Sigmoid colon (tissue), 7 donors: ENCODE measurements at places on chromosomes 16 and 17. TPM values are rescaled to one million over a fixed set of nuclear protein-coding genes. Genes with fewer than 3 reads are reported as not detected.

DNA sequence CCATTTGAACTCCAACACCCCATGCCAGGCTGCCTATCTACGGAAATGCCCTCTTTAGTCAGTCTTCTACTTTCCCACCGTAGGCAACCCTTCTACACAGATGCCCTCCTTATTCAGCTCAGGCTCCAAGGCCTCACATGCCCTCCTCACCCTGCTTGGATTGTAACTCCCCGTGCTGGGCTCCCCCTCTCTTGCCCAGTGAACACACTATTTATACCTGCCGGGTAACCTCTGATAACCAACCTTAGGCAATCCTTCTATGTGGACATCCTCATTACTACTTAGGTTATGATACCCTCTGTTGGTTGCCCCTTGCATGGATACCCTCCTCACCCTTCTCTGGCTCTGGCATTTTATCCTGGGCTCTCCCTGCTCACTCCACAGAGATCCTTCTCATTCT is 50.3 kb downstream of the NFAT5 start:
- no peak for DNase-seq
- peaks cover 48% of the 10 kb centered on the region for H3K4me1 ChIP-seq
- no peak overlapping the region for H3K4me3 ChIP-seq
- no peak overlapping the region for H3K27ac ChIP-seq
- no peaks in the 10 kb centered on the region for H3K36me3 ChIP-seq
- no peaks in the 10 kb centered on the region for H3K27me3 ChIP-seq

DNA sequence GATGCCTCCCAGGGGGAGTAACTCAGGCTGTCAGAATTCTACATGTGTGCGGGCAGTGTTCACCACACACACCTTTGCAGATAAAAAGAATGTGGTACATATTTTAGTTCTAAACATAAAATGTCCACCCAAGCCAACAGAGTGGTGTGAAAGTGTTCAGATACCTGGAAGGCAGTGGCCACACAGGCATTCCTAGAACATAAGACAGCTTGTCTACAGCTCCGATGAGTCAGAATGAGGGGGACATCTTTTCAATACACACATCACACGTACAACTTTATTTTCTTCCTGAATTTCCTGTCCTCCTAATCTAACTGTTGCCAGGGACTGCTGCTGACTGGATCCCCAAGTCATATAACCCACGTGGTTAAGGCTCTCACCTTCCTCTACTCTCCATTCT is 142.3 kb downstream of the ZFHX3 start:
- no peak for DNase-seq
- no peaks in the 10 kb centered on the region for H3K36me3 ChIP-seq
- H3K27ac ChIP-seq = no peak overlapping the region
- no peaks in the 10 kb centered on the region for H3K4me1 ChIP-seq

DNA sequence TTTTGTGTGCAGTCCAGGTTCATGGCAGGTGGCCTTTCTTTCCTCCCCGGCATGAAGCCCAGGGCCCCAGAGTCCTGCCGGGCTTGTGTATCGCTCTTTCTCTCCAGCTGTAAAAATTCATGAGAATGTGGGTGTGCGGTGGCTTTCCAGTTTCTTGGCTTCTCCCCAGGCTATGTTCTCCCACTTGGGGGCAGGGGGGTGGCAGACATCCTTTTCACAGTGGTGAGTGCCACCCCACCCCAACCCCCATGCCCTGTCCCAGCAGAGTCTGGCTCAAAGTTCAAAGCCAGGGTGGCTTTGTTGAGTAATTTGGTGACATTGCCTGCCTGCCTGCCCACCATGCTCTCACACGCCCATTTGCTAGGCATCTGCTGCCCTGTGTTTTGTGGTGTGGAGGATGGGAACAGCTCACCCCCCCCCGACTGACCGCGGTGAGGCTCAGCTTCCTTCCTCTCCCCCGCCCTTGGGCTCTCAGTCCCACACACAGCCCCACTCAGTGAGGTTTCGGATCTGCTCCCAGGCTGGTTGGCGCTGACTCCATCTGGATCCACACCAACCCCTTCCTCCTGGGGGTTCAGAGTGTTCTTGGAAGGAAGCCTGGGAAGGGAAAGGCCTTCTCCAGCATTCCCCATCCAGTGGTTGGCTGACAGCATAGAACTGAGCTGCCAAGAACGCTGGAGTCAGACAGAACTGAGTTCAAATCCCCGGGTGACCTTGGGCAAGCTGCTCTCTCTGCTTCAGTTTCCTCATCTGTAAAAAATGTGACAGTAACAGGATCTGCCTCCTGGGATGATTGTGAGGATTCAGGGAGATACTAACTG is 36.0 kb downstream of the CHD9 start:
- DNase-seq = peak; percentile 99
- no peak overlapping the region for H3K4me3 ChIP-seq
- peak overlapping the region; percentile 86 for H3K27ac ChIP-seq
- peaks cover 75% of the 10 kb centered on the region for H3K4me1 ChIP-seq
- H3K36me3 ChIP-seq = no peaks in the 10 kb centered on the region

- H3K4me3 ChIP-seq = no peak overlapping the region
- DNase-seq = no peak
- no peak overlapping the region for H3K27ac ChIP-seq
- no peaks in the 10 kb centered on the region for H3K36me3 ChIP-seq
- no peaks in the 10 kb centered on the region for H3K4me1 ChIP-seq
Measured at GRCh38 chr16:19162085-19162484, 6.0 kb upstream of the SYT17 start.

- no peak for DNase-seq
- H3K36me3 ChIP-seq = no peaks in the 10 kb centered on the region
- no peak overlapping the region for H3K4me3 ChIP-seq
Measured at GRCh38 chr17:6408276-6408675, 26.6 kb downstream of the AIPL1 start.

GRCh38 chr17:51200846-51201245 is 34.6 kb downstream of the NME2 start:
- H3K4me3 ChIP-seq = no peak overlapping the region
- H3K4me1 ChIP-seq = no peaks in the 10 kb centered on the region
- DNase-seq = no peak
- H3K36me3 ChIP-seq = peaks cover 38% of the 10 kb centered on the region

DNA sequence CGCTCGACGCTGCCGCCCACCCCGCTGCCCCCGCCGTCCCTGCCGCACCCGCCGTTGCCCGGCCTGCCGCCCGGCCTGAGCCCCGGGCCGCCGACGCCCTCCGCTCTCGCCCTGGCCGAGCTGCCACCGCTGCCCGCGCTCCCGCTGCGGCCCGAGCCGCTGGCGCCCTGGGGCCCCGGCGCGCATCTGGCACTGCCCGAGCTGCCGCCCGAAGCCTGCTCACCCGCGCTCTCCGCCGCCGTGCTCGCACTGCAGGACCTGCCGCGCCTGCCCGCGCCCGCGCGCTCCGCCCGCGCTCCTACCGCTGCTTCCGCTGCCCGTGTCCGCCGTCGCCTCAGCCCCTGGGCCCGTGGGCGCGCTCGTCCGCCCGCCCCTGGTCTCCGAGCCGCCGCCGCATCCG is 8.4 kb upstream of the CLDN9 start:
- no peak overlapping the region for H3K27ac ChIP-seq
- H3K27me3 ChIP-seq = peaks cover 10% of the 10 kb centered on the region
- H3K4me1 ChIP-seq = no peaks in the 10 kb centered on the region
- no peak for DNase-seq

DNA sequence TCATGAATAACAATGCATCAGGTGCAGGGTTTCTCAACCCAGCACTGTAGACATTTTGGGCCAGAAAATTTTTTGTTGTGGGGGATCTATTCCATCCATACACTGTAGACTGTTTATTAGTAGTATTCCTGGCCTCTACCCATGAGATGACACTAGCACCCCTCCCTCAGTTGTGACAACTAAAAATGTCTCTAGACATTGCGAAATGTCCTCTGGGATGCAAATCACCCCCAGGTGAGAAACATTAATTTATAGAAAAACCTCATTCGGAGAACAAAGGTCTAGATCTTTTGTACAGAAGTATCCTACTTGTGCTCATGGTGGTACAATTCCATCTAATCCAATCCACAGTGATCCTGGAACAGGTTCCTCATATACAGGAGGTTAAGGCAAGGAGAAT is 4.3 kb downstream of the ADAT1 start:
- no peaks in the 10 kb centered on the region for H3K27me3 ChIP-seq
- no peak overlapping the region for H3K27ac ChIP-seq
- H3K4me3 ChIP-seq = no peak overlapping the region
- H3K36me3 ChIP-seq = peaks cover 25% of the 10 kb centered on the region

DNA sequence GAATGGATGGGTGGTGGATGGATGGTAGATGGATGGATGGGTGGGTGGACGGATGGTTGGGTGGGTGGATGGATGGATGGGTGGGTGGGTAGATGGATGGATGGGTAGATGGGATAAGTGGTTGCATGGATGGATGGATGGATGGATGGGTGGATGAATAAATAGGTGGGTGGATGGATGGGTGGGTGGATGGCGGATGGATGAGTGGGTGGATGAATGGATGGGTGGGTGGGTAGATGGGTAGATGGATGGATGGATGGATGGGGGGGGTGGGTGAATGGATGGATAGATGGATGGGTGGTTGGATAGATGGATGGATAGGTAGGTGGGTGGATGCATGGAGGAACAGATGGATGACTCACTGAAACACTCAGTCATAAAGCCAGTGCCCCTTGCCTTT is 51.0 kb upstream of the FASN start:
- H3K36me3 ChIP-seq = no peaks in the 10 kb centered on the region
- H3K4me3 ChIP-seq = no peak overlapping the region
- no peaks in the 10 kb centered on the region for H3K27me3 ChIP-seq

DNA sequence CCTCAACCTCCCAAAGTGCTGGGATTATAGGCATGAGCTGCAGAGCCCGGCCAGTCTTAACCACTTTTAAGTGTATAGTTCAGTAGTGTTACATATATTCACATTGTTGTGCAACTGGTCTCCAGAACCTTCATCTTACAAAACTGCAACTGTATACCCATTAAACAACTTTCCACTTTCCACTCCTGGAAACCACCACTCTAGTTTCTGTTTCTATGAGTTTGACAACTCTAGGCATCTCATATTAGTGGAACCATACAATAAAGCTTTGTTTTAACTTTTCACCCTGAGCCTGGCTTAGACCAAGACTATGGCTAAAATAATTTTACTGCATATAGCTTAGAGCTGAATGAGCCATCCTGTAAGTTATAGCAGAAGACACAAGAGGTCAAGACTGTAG is 108.0 kb upstream of the GOT2 start:
- no peak overlapping the region for H3K27ac ChIP-seq
- H3K4me1 ChIP-seq = no peaks in the 10 kb centered on the region
- DNase-seq = no peak
- H3K36me3 ChIP-seq = no peaks in the 10 kb centered on the region
- no peak overlapping the region for H3K4me3 ChIP-seq

GRCh38 chr17:76492123-76492988 is 8.9 kb downstream of the RHBDF2 start:
- DNase-seq = no peak
- no peak overlapping the region for H3K4me3 ChIP-seq
- no peaks in the 10 kb centered on the region for H3K27me3 ChIP-seq
- peak overlapping the region; percentile 67 for H3K27ac ChIP-seq
- H3K36me3 ChIP-seq = no peaks in the 10 kb centered on the region
- peaks cover 2% of the 10 kb centered on the region for H3K4me1 ChIP-seq

DNA sequence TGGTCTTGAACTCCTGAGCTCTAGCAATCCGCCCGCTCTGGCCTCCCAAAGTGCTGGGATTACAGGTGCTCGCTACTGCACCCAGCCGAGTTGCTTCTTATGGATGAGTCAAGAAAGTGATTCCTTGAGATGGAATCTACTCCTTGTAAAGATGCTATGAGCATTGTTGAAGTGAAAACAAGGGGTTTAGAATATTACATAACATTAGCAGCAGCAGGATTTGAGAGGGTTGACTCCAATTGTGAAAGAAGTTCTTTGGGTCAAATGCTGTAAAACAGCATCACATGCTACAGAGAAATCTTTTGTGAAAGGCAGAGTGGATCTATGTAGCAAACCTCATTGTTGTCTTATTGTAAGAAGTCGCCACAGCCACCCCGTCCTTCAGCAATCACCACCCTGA is 72.7 kb downstream of the NT5M start:
- no peaks in the 10 kb centered on the region for H3K4me1 ChIP-seq
- DNase-seq = no peak
- H3K27me3 ChIP-seq = no peaks in the 10 kb centered on the region
- no peak overlapping the region for H3K27ac ChIP-seq
- no peak overlapping the region for H3K4me3 ChIP-seq

- DNase-seq = no peak
- H3K4me3 ChIP-seq = no peak overlapping the region
- no peaks in the 10 kb centered on the region for H3K36me3 ChIP-seq
- no peaks in the 10 kb centered on the region for H3K4me1 ChIP-seq
- no peak overlapping the region for H3K27ac ChIP-seq
Measured at GRCh38 chr17:73791631-73792030, 147.4 kb upstream of the SDK2 start.

DNA sequence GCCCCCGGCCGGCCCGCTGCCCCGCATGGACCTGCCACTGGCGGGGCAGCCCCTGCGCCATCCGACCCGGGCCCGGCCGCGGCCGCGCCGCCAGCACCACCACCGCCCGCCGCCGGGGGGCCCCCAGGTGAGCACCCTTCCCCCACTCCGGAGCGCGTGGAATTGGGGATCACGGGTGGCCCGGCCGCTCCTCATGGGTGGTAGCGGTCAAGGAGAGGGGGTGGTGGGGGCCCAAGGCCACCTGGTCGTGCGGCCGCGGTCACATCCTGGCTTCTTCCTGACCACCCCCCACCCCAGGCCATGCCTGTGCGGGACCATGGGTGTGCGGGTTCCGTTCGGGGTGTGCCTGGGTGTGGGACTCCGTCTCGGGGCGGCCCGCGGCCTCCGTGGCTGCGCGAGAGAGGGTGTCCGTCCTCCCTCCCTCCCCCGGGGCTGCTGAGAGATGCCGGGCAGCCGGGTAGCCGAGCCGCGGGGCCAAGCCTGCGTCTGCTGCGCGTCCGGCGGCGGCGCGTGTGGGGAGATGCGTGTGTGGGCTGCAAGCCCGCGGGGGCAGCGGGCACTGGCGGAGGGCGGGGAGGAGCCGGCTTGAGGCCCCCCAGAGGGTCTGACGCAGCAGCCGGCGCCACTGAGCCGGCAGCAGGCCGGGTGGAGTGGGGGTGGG is 6.8 kb downstream of the ACD start:
- H3K27me3 ChIP-seq = peaks cover 35% of the 10 kb centered on the region
- H3K36me3 ChIP-seq = no peaks in the 10 kb centered on the region
- peak overlapping the region; percentile 17 for H3K4me3 ChIP-seq

GRCh38 chr17:61463316-61464129 is 11.3 kb downstream of the TBX4 start:
- no peak overlapping the region for H3K4me3 ChIP-seq
- peaks cover 56% of the 10 kb centered on the region for H3K27me3 ChIP-seq
- peaks cover 12% of the 10 kb centered on the region for H3K4me1 ChIP-seq
- H3K27ac ChIP-seq = no peak overlapping the region

DNA sequence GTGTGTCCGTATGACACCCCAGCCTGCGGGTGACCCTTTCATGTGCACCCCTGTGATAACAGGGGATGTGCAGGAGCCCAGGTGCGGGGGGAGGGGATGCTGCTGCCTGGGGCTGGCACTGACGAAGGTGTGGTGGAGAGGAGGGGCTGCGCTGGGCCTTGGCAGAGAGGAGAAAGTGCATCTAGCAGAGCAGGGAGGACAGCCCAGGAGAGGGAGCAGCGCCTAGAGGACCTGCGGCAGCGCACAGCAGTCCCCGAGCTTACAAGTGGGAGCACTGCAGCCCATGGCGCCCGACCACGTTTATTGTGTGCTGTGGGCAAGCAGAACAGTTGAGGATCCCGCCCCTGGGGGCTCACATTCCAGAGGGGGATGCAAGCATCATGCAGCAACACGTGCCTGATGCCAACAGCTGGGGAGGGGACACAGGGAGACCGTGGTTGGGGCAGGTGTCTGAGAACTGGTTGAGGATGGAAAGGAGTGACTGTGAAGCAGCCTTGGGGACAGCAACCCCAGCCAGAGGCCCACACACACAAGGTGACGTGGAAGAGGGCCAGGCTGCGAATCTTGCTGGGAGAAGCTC is 10.9 kb upstream of the SLC7A5 start:
- DNase-seq = no peak
- H3K27me3 ChIP-seq = peaks cover 18% of the 10 kb centered on the region

The KRT17 gene
- total RNA-seq = not detected

The SHISA6 gene
- total RNA-seq = 0.41 TPM

The ANKS4B gene
- total RNA-seq = 0.28 TPM

The MYH1 gene
- not detected for total RNA-seq
